ENCODE measurements at places on chromosomes 4 and X.

- DNase-seq, result no peak
Observed at GRCh38 chrX:53584891-53585290, 101.6 kb downstream of the HUWE1 start.

GRCh38 chr4:86014599-86014998 lies 345.3 kb downstream of the MAPK10 start:
- peak; percentile 75 for DNase-seq

DNA sequence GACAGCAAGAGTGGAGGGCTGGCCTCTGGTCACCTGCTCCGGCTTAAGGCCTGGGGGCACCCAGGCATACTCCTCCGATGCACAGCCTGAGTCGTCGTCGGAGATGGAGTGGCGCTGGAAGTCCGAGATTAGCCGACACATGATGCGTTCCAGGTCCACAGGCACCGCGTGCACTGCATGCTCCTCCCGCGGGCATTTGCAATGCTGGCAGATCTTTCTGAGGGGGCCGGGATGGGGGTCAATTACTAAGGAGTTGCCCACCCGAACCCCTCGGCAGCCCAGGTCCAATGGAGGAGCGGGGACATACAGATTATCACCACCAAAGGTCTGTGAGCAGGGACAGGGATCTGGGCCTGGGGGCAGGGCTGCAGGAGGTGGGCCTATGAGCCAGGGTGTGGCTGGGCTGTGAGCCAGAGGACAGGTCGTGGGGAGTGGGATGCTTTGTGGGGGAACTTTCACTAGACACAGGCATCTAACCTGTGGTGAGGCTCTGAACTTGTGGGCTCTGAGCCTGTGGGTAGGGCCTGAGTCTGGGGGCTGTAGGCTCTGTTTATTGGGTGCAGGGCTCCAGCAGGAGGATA lies 2.4 kb downstream of the PRICKLE3 start:
- DNase-seq, result no peak

- DNase-seq, result peak; percentile 73
Observed at GRCh38 chr4:15756361-15756861, 21.7 kb upstream of the CD38 start.

DNA sequence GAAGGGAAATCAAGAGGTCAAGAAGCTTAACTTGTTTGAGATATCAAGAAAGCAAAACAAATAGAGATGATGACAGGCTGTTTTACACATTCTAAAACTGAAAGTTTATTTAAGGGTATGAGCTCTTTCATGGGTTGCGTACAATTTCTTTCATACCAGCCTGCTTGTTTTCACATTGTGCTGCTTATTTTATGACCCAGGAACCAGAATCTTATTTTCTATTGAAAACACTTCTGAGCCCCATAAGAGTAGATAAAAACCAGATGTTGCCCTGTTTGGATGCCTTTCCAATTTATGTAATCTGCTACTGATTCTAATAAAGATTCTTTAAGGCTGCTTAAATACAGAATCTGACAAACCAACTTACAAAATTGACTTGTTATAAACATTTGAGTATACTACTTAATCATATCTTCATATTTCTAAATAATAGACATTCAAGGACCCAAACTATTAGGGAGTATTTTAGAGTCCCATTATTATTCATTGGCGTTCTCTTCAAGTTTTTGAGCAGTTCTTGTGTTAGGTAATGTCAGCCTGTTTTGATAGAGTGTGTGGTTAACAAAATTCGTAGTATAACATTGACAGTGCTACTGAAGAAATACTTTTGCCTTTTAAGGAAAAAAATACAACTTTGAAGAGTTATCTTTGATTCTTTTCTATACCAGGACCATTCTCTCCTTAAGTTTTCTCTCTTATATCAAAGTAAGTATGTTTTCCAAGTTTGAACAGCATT lies 74.4 kb downstream of the PDLIM5 start:
- DNase-seq, result peak; percentile 80

GRCh38 chr4:58688568-58688967 lies 1578.4 kb upstream of the IGFBP7 start:
- DNase-seq, result no peak

DNA sequence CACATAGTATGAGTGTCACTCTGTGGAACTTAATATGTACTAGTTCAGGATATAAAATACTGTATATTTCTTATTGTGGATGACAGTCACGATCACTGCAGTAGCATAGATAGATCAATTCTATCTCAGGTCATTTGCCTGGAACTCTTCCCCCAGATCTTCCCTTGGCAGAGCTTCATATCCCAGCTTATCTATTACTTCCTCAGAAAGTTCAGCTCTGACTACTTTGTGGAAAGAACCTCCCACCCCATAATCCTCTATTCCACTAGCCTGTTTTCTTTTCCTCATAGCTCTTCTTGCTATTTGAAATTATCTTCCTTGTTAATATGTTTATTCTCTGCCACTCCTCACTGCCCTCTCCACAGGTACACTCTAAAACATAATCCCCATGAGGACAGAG lies 10.9 kb downstream of the FAM241A start:
- DNase-seq, result no peak

GRCh38 chr4:79907001-79907400 lies 166.0 kb downstream of the ANTXR2 start:
- no peak for DNase-seq

DNA sequence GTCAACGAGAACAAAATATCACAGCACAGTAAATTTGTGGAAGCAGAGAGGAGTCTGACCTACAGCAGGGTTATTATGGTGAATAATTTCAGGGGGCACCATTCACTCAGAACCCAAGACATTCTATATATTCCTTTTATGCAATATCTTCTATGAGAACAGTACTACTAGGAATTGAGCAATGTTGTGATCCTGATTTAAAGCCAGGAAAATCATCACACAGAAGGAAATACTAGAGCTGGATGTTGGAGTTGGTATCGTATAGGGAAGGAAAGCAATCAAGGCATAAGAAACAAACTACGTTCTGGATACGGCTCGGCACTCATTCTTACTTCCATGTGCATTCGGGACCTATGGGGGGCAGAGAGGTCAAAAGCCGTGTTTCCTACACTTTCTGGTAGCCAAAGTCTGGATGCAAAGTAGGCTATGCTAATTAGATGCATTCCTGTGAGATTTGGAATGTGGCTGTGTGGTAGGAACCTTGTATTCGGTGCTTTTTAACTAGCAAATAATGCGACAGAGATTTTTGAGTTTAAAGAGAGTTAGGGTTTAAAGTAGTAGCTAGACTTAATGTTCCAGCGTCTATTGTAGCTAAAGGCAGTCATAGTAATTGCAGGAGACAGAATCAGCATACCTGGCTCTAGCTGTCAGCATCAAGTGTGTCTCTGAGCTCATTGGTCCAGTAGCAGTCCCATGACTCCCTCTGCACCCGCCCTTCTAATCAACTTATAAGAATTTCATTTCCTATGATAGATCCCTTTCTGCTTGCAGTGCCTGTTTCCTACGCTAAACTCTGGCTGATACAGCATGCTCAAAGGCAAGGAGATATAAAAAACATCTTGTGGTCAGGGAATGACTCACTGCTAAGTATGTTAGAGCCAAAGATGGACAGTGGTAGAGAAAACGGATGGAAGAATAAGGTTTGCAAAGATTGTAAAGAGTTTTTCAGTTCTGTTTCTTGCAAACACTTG lies 43.3 kb upstream of the PDGFC start:
- peak; percentile 96 for DNase-seq

DNA sequence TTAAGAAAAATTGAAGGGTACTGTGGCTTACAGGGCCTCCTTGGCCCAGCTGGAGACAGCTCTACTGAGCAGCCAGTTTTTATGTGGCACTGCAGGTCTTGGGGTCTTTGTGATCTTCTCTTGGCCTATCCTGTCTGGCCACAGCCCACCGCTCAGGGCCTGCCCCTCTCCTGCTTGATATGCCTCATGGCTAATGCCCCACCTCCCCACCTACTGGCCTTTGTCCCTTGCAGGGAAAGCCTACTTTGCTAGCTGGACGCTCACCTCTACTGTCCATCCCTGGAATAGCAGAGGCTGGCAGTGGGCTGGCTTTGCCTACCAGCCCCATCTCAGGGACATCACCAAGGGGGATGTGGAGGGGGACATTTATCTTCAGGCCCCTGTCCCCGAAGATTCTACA lies 134.1 kb downstream of the PJA1 start:
- DNase-seq, result no peak

- no peak for DNase-seq
Observed at GRCh38 chr4:78174891-78175290, 117.8 kb downstream of the FRAS1 start.

- peak; percentile 71 for DNase-seq
Observed at GRCh38 chr4:10179957-10180602, 63.5 kb upstream of the WDR1 start.

Data from choroid plexus epithelial cell (primary cell).